Pons (tissue), 1 donor: ENCODE measurements at places on chromosomes 6 and 20.

GRCh38 chr6:145886228-145886956 lies 71.8 kb upstream of the FBXO30 start:
- DNase-seq = no peak

DNA sequence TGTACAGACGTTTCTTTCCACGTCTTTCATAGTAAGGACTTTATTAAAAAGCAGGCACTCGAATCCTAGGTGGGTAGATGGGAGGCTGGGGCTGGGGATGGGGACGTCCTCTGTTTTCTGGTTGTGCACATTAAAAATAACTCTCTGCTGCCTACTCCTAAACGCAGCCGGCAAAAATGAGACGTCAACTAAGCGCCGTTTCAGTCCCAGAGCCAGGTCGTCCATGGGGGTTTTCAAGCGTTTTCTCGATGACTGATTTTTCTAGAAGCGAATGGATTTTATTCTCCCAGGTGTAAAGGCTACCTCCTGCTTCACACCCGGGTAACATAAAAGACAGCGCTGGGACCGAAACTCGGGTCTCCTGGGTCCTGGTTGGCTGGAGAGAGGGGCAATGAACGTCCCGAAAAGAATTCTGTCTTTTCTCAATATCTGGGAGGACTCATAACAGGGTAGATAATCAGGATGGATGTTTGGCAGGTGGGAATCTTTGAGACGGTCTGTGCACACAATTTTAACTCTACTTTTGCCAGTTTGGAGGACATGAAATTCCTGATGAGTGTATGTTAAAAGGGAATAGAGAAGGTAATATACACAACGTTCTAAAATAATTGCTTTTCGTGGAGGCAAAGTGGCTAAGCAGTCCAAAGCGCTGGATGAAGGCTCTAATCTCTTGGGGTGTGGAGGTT lies 25.2 kb downstream of the GPX6 start:
- no peak for DNase-seq

GRCh38 chr6:108451816-108452215 lies 108.9 kb upstream of the FOXO3 start:
- DNase-seq = no peak

DNA sequence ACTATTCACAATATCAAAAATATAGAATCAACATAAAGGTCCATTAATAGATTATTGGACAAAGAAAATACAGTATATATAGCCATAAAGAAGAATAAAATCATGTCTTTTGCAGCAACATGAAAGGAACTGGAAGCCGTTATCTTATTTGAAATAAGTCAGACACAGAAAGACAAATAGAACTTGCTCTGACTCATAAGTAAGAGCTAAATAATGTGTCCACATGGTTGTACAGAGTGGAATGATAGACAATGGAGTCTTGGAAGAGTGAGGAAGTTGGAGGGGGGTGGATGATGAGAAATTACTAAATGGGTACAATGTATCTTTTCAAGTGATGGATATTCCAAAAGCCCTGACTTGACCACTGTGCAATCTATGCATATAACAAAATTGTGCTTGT lies 613.5 kb downstream of the PHF3 start:
- no peak for DNase-seq

DNA sequence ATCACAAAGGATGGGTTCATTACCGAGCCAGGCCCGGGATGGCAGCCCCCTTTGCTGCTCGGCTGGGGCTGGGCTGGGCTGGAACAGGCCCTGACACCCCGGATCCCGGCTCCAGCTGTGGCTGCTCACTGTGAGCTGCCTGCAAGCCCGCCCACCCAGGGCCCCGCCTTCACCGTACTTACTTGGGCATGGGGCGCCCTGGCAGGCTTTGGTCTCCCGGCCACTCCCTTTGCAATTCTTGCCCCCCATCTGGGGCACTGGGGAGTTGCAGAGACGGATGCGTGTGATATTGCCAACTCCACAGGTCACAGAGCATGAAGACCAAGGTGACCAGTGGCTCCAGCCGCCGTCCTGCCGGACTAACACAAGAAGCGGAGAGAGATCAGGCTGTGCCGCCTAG lies 16.7 kb downstream of the THBS2 start:
- DNase-seq = no peak

DNA sequence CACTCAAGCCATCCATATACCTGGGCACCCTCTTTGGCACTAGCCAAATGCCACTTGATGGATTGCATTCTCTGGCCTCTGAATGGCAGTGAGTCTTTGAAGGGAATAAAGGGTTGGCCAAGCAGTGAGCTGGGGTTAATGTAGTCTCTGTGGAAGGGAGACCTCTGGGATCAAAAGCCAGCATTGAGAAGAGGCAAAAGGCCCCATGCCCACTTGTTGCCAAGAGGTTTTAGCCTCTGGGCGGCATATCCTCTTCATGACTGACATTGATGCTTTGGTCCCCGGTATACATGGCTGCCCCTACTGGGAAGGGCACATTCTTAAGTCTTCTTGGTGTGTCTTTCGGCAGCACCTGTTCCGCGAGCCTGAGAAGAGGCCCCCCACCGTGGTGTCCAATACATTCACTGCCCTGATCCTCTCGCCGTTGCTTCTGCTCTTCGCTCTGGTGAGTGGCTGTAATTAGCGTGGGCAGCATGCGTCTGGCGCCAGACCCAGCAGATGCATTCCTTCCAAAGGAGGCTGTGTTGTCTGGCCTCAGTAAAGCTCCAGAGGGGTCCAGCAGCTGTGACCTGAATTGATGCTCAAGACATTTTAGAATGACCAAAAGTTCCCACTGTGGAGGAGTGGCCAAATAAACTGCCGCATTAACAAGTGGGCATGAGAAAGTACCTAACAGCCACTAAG lies 29.5 kb downstream of the GHRH start:
- no peak for DNase-seq

DNA sequence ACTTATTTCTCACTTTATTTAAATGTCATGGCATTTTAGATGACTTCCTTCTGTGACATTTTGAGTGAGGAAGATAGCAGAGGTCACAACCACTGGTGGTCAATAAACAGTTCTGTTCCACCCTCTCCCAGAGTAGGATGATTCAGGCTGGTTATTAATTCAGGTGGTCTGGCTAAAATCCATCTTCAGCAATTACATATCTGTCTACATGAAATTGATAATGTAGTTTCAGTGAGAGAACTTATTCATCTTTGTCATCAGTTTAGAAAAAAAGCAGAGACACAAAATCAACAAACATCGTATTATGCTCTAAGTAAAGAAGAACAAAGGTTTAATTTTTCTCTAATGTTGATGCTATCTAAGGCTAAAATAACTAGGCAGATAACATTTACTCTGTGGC lies 525.5 kb downstream of the TENT5A start:
- DNase-seq = no peak

GRCh38 chr6:165766457-165766856 lies 103.4 kb upstream of the PDE10A start:
- no peak for DNase-seq

- peak; percentile 71 for DNase-seq
Observed at GRCh38 chr6:169487579-169488436, 214.0 kb downstream of the WDR27 start.

DNA sequence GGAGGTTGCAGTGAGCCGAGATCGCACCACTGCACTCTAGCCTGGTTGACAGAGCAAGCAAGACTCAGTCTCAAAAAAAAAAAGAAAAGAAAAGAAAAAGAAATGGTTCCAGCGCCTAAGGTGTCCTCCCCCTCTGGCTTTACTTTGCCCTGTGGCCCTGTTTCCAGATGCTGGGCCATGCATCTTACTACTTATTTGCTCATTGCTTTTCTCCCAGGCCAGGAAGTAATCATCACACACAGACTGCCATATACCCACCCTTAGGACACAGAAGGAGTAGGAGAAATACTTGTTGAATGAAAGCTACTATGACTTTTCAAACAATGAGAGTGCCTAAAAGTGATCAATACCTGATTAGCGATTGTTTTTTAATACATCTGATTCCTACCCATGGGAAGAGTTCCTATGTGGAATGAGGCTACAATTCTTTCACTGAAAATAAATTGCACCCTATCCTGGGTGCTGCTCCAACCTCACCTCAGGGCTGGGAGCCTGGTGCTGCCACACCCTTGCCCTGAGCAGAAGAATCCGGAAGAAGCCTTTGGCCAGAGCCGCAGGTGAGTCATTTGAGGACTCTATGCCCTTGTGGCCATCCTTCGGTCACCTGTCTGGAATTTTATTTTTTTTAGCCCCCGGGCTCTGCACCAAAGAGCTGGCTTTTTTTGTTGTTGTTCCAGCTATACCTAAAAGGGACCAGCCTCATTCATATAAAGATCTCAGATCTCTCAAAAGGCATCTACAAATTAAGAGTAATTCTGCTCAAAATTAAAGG lies 22.7 kb upstream of the TFAP2C start:
- no peak for DNase-seq

GRCh38 chr6:38651121-38651784 lies 11.5 kb upstream of the BTBD9 start:
- no peak for DNase-seq
